ENCODE measurements at places on chromosomes 4 and X.

GRCh38 chr4:134533068-134533467, 331.5 kb upstream of the PABPC4L start:
- DNase-seq: no peak

DNA sequence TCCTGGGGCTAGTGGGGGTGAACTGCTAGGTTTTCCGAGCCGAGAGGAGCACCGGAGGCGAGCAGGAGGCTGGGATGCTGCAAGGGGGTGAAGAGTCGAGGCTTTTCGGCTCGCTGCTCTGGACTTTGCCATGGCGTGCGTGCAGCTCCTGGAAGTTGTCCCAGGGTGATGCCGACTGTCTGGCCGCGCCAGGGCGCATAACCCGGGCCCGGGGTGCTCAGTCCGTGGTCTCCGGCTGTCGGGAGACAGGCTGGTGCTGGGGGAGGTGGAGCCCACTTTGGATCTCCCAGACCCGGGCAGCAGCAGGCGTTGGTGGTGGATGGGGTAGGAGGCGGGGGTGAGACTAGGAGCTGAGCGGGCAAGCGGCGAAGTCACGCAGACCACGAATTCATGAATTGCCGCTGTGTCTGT, 793 bp downstream of the GRIA3 start:
- DNase-seq: no peak

DNA sequence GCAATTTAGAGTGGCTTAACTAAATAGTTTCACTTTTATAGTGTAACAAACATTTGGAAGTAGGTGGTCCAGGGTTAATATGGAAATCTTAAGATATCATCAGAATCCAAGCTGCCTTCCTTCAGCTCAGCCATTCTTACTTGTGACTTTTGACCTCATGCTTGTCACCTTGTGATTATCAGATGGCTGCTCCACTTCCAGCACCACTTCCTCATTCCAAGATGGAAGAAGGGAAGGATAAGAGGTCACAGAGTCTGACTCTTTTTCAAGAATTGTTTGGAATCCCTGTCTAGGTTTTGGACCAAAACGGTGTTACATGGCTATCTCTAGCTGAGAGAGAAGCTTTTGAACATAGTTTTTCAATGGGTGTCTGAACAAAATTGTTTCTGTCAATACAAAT, 39.9 kb downstream of the MTTP start:
- DNase-seq: no peak

DNA sequence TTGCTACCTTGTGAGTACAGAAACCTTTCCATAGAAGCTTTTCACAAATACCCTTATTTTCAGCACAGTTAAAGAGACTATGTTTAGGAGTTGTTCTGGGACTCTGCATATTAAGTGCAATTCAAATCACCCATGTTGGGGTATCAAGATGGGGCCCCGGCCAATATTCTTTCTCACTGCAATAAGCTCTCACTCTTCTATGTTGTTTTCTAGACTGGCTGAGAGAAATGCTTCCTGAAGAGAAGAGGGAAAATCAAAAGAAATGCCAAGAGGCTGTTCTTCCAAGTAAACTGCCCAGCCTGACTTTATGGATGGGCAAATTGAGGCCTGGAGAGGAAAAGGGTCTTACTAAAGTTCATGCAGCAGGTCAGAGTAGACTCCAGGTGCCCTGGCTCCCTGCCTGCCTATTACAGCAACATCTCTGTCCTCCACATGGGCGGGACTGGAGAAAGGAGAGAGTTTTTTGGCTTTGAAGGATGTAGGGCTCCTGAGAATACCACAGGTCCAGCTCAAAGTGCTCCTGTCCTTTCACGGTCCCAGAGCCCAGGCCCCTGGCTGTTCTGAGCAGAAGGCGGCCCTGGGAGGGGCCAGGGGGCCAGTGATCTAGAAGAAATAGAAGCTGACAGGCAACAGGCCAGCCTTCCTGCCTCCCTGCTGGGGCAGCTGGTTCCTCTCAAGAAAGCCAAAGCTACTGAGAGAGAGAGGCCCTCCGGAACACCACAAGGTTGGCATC, 745 bp upstream of the IQSEC2 start:
- DNase-seq: no peak

DNA sequence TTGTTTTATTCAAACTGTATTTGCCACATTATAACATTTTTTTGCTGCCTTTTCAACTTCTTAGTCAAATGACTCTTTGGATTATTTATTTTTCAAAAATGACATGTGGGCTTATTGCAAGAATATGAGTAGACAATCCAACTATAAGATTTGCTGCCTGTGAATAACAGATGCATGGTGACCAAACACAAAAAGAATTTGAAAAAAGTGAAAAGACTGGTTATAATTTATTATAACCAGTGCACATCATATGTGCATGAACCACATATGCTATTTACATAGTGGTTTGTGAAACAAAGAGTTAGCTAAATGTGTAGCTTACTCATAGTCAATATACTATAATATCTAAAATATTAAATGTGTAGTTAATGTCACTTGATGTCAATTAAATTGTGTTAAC, 2086.8 kb downstream of the ARAP2 start:
- DNase-seq: no peak

- no peak for DNase-seq
Measured at GRCh38 chr4:48854982-48855381, 24.1 kb downstream of the OCIAD1 start.

DNA sequence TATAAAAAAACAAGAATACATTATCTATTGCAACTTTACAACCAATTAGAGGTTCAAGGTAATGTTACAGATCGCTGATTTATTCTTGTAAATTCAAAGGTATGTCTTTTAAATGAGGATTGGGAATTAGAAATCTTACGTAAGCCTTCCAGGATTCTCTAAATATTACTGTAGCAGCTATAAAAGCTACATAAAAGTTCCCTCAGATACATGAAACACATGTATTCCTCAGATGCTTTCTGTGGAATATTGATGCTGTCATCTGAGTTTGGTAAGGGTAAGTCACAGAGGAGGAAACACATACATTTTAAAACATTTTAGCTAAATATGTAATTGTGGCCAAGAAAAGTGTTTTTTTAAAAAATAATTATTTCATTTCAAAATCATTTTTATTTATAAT, 3.4 kb downstream of the AFP start:
- DNase-seq: no peak

GRCh38 chr4:4436244-4436823, 49.4 kb downstream of the NSG1 start:
- DNase-seq: no peak

DNA sequence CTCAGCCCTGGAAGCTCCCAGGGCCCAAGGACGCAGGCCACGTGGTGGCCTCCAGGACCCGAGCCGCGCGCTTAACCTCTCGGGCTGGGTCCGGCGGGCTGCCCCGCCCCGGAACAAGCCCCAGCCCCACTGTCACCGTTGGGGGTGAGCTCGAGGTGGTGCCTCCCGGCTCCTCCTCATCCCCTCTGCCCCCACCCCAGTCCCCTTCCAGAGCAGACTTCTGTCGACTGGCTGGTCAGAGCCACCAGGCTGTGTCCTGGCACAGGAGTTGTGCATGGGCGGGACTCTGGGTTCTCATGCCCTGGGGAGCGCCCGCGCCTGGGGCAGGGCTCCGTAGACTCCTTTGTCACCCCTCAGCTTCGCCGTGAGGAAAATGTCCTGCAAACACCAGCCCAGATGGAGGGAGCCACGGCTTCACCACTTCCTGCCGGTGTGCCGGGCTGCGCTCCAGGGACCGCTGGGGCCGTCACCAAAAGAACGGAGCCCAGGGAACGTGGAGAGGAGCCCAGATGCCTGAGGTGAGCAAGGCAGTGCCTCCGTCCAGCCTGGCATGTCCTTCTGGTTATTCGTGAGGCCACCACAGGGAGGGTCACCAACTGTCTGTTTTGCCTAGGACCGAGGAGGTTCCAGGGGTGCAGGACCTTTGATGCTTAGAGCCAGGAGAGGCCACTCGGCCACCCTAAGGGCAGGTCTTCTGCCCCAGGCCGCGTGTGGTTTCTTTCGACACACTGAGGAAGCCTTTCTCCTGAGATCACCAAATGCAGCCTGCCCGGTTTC, 7.1 kb upstream of the RGS12 start:
- no peak for DNase-seq

DNA sequence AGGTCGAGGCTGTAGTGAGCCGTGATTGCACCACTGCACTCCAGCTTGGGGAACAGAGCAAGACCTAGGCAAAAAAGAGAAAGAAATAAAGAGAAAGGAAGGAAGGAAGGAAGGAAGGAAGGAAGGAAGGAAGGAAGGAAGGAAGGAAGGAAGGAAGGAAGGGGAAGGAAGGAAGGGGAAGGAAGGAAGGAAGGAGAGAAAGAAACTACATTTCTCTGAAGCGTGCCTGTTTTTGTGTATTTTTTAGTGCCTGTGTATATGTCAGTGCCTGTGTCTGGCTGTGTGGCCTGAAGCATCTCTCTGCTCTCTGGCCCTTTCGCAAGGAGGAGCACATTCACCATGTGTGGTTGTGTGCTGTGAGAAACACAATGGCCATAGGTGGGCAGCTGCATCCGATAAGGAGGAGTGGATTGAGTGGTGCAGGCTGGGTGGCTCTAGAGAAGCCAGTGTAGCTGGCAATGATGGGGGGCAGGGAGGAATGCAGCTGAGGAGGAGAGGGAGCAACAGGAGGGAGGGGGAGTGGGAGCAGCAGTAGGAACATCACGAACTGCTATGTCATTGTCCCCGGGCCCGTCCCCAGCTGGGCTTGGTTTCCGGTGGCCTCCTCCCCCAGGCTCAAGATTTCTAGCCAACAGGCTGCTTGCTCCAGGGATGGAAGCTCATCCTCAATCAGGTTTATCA, 11.4 kb downstream of the SYN1 start:
- no peak for DNase-seq

- DNase-seq: no peak
Measured at GRCh38 chr4:100359441-100359840, 158.4 kb downstream of the EMCN start.

- no peak for DNase-seq
Measured at GRCh38 chr4:78481180-78481579, 70.4 kb upstream of the ANXA3 start.

DNA sequence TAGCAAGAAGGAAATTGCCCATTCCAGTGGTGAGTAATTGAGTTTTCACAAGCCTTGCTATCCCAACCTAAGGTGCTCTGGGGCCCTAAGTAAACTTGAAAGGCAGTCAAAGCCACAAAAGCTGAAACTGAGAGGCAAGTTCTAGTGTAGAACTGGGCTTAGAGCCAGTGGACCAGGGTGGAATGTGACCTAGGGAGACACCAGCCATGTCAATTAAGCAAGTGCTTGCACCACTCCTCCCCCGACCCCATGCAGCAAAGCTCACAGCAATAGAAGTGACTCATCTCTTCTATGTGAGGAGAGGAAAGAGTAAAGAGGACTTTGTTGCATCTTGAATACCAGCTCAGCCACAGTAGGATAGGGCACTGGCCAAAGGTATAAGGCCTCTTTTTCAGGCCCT, 486.1 kb upstream of the POU3F4 start:
- no peak for DNase-seq

DNA sequence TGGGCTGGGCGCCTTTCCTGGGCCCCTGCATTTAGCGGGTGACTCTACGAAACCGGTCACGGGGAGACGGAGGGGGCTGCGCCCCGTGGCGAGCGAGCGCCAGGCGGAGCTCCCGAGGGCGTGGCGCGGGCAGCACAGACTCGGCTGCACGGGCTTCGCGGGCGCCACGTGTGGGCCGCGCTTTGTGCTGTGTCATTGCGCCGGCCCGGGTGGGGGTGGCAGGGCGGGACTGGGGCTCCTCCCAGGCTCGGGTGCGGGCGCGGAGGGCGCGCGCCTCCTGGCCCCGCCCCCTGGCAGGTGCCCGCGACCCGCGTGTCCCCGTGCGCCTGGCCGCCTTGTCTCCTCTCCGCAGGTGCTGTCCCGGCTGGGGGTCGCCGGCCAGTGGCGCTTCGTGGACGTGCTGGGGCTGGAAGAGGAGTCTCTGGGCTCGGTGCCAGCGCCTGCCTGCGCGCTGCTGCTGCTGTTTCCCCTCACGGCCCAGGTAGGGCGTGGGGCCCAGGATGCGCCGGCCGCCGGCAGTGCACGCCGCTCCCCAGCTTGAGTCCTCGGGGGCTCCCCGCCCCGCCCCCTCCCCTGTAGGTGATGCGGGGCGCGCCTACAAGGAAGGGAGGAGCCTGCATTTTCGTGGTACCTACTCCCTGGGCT, 651 bp downstream of the UCHL1 start:
- no peak for DNase-seq

GRCh38 chr4:152808670-152809069, 28.9 kb downstream of the ARFIP1 start:
- no peak for DNase-seq

DNA sequence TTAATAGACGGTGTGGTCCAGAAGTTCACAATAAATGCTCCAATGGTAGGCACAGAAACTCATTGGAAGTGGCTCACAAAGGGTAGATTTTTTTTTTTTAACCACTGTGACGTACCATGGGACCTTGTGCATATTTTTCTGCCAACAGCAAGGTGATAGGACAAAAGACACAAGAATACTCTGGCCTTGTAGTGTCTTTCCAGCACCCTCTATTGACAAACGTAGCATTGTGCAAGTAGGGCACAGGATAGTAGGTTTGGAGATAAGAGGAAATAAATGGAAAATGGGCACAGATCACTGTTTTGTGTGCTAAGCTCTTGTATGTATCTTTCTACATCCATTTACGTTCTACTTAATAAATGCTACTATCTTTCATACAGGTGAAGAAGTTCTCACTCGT, 2054.9 kb downstream of the PCDH7 start:
- DNase-seq: no peak

- DNase-seq: no peak
Measured at GRCh38 chr4:186078981-186079638, 10.2 kb downstream of the TLR3 start.

DNA sequence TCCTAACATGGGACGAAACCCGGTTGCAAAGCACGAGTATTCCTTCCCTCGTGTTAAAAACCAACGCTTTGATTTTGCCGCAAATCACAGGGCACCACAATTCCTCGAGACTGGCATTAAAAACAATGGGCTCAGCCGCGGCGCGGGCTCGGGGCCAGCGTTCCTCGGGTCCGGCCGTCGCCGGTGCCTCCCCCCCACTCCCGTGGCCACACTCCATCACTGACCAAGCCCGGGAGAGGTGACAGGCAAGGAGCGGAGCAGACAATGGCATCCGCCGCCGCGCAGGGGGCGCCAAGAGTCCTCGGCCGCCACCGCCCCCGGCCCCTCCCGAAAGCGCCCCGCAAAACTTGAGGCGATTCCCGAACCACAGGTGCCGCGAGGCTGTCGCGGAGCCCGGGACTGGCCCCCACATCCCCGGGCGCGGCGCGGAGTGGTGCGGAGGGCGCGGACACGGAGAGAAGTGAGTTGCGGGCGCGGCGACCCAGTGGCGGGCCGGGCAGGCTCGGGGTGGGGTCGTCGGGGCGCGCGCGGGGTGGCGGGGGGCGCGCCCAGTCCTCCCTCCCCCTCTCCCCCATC, 445 bp downstream of the AP1S2 start:
- DNase-seq: no peak

- no peak for DNase-seq
Measured at GRCh38 chr4:6812766-6813165, 30.2 kb downstream of the KIAA0232 start.

- DNase-seq: no peak
Measured at GRCh38 chr4:53688186-53688790, 97.0 kb upstream of the LNX1 start.

- no peak for DNase-seq
Measured at GRCh38 chr4:99552872-99553271, 11.0 kb downstream of the TRMT10A start.
